ENCODE measurements at places on chromosomes 3 and 15.

DNA sequence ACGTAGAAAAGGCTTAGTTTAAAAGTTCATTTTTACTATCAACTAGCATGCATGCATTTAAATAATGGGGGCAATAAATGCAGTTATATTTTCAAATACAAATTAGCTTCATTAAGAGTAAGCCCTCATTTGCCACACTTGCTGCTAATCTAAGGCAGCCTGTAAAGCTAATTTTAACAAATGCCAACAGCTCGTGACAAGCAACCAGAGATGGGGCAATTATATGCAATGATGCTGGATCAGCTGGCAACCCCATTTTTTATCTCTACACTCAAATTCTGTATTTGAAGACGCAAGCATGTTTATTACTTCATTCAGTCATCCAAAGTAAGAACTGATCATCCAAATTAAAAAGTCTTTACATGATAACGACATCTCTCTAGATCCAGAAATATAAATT, 12.1 kb downstream of the RFTN1 start:
- DNase-seq: no peak

DNA sequence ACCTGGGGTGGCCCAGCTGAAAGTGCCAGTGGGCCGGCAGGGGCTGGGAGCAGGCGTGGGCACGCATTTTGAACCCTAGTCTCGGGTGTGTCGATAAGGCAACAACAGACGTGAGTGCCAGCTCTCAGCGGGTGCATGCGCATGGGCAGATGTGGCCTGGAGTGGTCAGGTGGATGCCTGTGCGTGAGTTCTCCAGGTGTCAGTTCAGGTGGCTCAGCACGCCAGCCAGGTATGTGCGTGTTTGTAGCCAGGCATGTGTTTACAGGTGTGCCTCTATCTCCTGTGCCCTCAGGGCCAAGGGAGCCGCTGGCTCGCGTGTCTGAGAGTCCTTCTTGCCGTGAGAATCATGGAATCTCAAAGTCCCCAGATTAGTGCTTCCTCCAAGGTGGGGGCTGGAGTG, 14.8 kb downstream of the CYP1A2 start:
- no peak for DNase-seq

DNA sequence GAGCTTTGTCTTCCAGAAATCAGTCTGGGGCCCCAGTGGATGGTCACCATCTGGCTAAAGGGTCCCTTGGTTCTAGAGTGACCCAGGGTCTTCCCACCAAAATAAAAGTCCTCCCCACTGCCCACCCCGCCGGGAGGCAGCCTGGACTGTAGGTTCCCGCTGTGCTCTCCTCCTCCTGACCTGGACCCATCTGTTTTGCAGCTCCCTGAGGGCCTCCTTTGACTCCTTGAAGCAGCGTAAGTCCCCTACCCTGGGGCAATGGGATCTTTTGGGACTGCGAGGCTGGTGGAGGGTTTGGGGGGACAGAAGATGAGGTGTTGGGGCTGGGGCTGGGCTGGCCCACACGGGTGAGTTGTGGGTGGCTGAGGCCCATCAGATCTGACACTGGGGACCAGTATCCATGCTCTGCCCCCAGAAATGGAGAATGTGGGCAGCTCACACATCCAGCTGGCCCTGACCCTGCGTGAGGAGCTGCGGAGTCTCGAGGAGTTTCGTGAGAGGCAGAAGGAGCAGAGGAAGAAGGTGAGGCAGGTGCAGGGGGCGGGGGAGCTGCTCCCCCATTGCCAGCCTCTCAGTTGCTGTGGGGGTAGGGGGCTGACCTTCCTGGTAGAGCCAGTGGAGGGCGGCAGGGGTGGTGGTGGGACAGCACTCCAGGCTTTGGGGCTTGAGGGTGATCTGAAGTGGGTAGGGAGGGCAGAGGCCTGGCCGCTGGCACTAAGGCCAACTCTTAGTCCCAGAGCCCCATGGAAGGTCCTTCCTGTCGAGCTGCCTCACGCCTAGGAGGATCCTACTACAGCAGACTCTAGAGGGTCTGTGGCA, 30.4 kb downstream of the PSTPIP1 start:
- DNase-seq: no peak

DNA sequence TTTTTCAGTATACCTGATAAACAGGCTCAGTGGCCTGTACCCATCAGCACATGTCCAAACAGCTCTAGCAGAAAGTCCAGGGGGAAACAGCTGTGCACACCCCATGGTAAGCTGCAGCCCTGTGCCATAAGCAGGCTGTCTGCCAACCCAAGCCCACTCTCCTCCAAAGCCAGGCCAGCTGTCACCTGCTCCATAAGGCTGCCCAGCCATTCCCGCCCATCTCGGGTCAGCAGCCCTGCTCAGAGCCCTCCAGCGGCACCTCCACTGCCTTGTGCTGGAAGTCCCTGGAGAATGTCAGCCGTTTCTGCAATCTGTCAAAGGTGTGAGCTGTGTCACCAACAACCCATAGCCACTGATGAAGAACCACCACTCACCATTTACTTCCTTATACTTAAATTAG, 82.0 kb downstream of the NTRK3 start:
- peak; percentile 50 for DNase-seq

DNA sequence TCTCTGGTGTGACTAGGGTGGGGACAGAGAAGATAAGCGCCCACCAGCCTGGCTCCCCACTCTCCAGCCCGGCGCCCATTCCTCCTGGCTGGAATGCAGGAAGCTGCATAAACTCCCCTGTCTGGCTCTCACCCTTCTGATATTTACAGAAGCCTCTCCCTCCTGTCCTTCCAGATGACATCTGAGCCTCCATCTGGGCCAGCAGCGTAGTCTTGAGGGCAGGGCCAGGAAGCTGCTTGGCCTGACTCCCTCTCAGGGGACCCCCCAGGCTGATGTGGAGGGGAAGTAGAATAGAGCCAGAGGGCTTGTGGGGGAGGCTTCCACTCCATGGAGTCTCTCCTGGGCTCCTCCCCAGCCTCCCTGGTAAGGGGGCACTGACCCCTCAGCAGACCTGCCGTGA, 49.9 kb downstream of the LINGO1 start:
- DNase-seq: no peak
